ENCODE measurements at places on chromosomes 2 and 18.
A peak's percentile ranks its signal among the peaks of the same experiment; 100 is the strongest.

GRCh38 chr2:172643142-172643541 is 87.3 kb downstream of the PDK1 start:
- no peak for DNase-seq

DNA sequence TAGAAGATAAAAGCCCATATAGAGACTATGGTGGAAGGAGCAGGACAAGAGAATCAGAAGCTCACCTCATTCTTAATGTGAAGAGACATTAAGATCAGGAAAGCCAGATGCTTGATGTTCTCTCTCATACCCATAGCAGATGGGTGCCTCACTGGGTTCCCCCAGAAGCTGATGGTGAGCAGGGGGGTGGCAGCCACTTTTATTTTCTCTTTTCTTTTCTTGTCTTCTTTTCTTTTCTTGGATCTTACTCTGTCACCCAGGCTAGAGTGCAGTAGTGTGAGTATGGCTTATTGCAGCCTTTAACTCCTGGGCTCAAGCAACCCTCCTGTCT is 14.8 kb upstream of the CXCR4 start:
- DNase-seq = no peak

DNA sequence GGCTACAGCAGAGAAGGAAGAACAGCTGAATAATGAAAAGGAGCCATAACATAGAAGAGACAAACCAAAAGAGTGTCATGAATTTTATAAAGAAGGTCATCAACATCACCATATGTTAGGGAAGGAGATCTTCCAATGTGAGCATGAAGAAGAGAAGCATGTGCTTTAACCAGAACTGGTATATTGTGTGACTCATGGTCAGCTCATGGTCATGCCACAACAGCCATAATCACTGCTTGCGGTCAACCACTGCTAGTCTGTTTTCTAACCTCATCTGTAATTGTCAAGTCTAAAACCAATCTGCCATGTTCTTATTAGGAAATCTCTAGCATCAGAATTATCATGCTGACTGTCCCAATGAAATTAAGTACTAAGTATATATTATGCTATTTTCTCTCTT is 204.1 kb upstream of the VRK2 start:
- no peak for DNase-seq

- DNase-seq = no peak
Measured at GRCh38 chr18:23872701-23873550, 141.6 kb upstream of the TTC39C start.

DNA sequence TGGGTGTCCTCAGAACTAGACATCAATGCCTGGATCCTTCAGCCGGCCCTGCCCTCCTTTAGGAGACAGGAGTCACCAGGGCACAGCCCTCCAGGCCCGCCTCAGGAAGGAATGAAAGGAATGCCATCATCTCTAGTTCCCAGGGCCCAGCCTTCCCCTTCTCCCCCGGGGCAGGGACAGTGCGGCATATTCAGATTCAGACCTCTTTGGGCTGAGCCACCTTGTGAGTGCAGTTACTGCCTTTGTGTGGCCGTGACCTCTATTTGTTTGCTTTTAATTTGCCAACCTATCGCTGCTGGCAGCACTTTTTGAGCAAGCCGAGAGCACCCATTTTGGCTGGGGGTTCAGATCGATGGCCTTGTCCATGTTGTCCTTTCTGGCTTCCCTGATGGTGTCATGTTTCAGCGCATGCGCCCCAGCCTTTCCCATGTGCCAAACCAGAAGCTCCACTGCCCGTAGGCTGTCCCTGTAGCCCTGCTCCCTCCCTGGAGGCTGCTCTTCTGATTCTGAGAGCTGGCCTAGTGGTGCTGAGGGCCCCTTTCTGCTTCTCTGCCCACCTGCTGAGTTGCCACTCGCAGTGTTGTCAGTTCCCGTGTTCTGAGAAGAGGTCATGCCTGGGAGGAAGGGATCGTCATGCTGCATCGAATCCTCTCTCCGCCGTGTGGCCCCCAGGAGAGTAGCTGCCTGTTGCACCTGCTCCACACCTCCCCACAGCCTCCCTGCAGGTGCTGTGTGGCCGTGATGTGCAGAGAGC is 10.9 kb downstream of the ANKRD23 start:
- DNase-seq = peak; percentile 44

- no peak for DNase-seq
Measured at GRCh38 chr18:35515460-35516130, 17.8 kb upstream of the INO80C start.

GRCh38 chr2:99939135-99939534 is 203.3 kb downstream of the AFF3 start:
- DNase-seq = no peak

DNA sequence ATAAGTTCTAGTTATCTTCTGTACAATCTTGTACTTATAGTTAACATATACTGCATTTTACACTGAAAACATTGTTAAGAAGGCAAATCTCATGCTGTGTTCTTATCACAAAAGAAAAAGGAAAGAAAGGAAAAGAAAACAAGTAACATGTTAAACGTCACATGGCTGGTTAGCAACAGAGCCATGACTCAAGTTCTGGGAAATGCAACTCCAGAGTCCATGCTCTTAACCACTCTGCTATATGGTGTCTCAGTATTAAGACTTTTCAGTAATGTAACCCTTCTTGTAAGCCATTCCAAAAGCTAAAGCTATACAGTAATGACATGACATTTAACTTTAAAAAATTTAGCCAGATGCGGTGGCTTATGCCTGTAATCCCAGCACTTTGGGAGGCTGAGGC is 181.4 kb downstream of the BARD1 start:
- DNase-seq = no peak

- DNase-seq = no peak
Measured at GRCh38 chr2:237691029-237691907, 63.9 kb downstream of the LRRFIP1 start.

DNA sequence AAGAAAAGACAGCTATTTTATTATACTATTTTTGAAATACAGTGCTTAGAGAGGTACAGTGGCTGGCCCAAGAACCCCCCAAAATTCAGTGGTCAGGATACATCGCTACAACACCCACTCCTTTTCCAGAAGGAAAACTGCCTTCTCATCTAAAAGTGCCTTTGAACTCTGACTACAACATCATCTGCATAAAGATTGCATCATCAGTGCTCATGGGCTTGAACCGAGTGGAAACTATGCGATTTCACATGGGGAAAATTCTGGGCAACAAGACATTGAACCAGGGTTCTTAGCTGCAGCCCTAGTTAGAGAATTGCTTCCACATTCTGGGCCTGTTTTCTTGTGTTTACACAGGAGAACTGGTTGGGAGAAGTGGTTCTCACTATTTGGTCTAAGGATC is 294.6 kb upstream of the SLC14A2 start:
- DNase-seq = no peak

DNA sequence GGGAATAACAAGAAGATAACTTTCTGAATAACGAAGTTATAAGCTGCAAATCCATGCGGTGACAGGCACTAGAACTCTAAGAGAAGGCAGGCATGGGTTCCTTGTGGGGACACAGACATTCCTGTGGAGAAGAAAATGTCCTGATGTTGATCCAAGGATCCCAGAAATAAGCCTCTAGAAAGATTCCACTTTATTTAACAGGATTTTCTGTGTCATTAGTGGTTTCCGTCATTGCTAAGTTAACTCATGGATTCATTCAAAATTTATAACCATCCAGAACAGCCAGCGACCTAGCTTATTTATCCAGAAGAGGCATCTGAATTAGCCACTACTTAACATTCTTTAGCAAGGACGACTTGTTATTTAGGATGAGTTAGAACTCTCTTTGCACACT is 10.0 kb upstream of the CD302 start:
- no peak for DNase-seq

- no peak for DNase-seq
Measured at GRCh38 chr2:101419096-101419663, 31.9 kb upstream of the CREG2 start.

- DNase-seq = no peak
Measured at GRCh38 chr2:216475767-216476166, 22.9 kb upstream of the RPL37A start.

- no peak for DNase-seq
Measured at GRCh38 chr2:84980263-84980983, 9.5 kb downstream of the KCMF1 start.

DNA sequence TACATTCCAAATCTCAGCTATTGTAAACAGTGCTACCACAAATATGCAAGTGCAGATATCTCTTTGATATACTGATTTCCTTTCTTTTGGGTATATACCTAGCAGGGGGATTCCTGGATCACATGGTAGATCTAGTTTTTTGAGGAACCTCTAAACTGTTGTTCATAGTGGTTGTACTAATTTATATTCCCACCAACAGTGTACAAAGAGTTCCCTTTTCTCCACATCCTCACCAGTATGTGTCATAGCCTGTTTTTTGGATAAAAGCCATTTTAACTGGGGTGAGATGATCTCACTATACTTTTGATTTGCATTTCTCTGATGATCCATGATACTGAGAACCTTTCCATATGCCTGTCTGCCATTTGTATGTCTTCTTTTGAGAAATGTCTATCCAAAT is 6.3 kb upstream of the CCNT2 start:
- DNase-seq = no peak

DNA sequence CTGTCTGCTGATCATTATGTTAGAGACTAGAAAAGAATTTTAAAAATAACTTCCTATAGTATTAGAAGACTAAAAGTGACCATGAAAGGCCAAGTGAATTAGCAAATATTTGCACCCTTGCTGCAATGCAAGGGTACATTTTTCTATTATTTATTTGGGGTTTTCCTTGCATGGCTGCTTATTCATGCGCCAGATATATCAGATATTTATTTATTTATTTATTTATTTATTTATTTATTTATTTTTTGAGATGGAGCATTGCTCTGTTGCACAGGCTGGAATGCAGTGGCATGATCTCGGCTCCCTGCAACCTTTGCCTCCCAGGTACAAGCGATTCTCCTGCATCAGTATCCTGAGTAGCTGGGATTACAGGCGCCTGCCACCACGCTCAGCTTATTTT is 126.3 kb upstream of the LMAN1 start:
- no peak for DNase-seq

- DNase-seq = no peak
Measured at GRCh38 chr2:216925636-216926366, 65.9 kb upstream of the TNP1 start.

DNA sequence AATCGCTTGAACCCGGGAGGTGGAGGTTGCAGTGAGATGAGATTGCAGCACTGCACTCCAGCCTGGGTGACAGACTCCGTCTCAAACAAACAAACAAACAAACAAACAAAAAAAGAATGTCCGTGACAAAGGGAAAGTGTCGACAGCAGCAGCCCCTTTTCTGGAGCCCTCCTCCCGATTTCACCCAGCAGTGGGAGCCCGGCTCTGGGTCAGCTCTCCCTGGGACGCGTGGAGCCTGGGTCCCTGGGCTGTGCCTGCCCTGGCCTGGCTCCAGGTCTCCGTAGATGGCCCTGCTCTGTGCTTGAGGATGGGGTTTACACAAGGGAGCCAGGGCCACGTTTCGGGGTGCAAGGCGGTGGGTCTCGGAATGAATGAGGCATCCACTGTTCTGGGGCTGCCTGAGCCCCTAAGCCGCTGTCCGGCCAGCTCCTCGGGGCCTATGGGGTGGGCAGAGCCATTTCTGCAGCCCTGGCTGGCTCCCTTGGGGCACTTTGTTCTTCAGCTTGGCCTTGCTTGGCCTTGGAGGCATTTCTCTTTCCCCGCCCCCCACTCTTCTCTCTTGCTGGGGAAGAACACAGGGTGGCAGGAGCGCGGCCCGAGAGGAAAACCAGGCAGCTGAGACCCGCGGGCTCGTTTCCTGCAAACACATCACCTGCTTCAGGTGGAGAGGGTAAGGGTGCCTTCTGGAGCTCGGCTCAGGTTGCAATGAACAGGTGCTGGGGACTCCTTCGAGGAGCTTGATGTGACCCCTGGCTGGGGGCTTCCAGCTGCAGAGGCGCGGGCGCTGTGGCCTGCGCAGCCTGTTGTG is 29.1 kb downstream of the RTP5 start:
- no peak for DNase-seq

GRCh38 chr2:102437122-102437521 is 14.2 kb downstream of the IL18RAP start:
- DNase-seq = no peak

Data from NCI-H2081 treated with DMSO at 0.1 percent for 48 hours (cell line).